AG09309 (cell line): ENCODE measurements at places on chromosomes 5 and 9.

GRCh38 chr5:44089424-44090144 is 299.6 kb downstream of the FGF10 start:
- no peak for DNase-seq

GRCh38 chr5:116088062-116088461 is 3.2 kb downstream of the COMMD10 start:
- no peak for DNase-seq

- no peak for DNase-seq
Measured at GRCh38 chr5:40220260-40220659, 459.5 kb upstream of the PTGER4 start.

- no peak for DNase-seq
Measured at GRCh38 chr9:106072421-106072820, 378.1 kb downstream of the TMEM38B start.

- no peak for DNase-seq
Measured at GRCh38 chr9:97980918-97981845, 2.0 kb upstream of the ANP32B start.

- DNase-seq: no peak
Measured at GRCh38 chr9:26086396-26086795, 408.2 kb upstream of the TUSC1 start.

GRCh38 chr5:171131497-171131896 is 177.6 kb upstream of the TLX3 start:
- DNase-seq: no peak

DNA sequence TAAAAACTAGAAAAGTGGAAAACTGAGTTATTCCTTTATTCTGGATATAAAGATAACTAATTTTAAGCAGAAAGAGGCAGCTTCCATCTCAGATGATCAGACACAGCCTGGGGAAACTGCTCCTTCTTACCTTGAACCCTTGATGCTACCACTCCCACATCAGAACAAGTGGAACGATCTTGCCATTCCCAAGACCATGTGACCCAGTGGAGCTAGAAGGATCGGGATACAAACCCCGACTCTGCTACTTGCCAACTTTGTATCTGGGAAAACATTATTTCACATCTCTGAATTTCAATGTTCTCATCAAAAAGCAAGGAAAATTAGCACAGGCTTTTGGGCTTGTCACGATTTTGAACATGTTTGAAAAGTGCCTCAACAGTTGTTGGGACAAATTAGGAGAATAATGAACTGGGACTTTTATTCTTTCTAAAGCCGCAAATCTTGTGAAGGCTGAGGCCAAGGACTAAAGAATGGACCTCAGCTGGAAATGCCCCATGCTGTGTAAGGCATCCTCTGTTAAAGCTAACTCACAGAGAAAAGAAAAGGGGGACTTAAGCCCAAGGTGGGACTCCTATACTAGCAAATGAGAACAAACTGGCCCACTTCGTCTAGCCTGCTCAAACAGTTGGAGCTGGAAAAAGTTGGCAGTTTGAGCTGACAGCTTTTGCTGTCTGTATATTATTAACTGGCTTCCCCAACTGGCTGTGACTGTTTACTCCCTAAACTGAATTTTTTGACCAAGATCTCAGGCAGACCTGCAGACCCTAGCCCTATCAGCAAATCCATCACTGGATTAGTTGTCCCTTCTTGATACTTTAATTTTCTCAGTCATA is 552.3 kb downstream of the EFNA5 start:
- no peak for DNase-seq

- DNase-seq: no peak
Measured at GRCh38 chr5:21931116-21931515, 922.0 kb downstream of the CDH12 start.

GRCh38 chr9:91424403-91425176 is 958 bp upstream of the NFIL3 start:
- DNase-seq: peak; percentile 70

GRCh38 chr9:12141422-12141821 is 551.8 kb upstream of the TYRP1 start:
- DNase-seq: no peak

GRCh38 chr9:38024036-38024681 is 44.9 kb downstream of the SHB start:
- no peak for DNase-seq

GRCh38 chr5:73066466-73066865 is 53.9 kb upstream of the TMEM171 start:
- DNase-seq: no peak

- no peak for DNase-seq
Measured at GRCh38 chr5:115190388-115190787, 20.7 kb upstream of the TRIM36 start.

DNA sequence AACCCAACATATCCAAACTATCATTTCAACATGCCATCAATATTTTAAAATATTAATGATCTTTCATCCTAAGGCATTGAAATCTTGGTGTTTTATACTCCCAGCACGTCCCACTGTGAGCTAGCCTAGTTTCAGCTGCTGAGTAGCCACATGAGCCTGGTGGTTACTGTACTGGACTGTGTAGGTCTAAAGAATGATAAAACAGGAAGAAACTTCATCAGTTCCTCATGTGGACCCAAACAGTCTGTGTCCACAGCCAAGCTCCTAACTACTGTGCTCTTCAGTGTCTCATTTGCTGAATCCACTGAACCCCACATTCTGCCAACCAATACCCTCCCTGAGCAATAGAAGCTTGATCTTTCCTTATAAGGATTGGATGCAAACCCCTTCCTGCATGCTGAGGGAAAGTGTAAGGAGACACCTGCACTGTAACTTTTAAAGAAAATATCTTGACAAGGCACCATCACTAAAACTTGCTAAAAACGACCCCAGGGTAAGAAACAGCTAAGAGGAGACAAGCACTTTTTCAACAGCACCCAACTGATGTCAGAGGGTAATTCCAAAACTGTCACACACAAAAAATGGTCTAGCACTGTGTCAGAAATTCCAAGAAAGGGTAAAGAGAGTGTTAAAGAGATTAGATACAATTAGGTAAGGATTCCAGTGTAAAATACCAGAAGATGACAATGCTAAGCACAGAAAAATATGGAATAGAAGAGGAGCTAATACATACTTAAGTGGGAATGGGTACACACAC is 126.9 kb downstream of the SPOCK1 start:
- no peak for DNase-seq

DNA sequence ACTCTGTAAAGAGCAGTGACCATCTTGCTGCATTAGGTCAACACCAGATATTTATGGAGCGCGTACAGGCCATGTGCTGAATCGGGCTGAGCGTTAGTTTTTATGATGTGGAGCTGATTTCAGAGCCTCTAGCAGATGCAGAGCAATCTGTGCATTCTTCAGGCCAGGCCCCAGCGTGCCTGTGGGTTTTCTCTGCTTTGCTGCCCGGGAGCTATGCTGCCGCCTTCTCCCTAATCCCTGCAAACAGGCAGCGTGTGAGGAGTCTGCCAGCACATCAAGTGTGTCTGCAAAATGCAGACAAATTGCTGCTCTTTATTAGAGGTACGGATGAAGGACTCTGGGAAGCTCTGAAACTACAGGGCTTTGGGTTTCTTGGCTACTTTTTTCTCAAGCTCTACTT is 170.0 kb downstream of the NTRK2 start:
- DNase-seq: peak; percentile 57

DNA sequence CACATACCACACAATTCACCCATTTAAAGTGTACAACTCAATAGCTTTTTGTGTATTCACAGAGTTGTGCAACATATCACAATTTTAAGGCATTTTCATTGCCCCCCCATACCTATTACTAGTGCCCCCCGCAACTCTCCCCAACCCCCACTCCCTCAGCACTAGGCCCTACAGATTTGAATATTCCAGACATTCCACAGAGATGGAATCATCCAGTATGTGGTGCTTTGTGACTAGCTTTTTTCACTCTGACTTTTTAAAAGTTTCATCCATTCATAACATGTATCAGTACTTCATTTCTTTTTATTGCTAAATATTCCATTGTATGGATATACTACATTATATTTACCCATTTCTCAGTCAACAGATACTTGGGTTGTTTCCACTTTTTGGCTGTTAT is 102.9 kb upstream of the LRRTM2 start:
- no peak for DNase-seq

GRCh38 chr9:115211413-115212124 is 93.6 kb upstream of the TNC start:
- DNase-seq: peak; percentile 89

GRCh38 chr9:130770679-130771442 is 64.2 kb upstream of the ABL1 start:
- peak; percentile 44 for DNase-seq

DNA sequence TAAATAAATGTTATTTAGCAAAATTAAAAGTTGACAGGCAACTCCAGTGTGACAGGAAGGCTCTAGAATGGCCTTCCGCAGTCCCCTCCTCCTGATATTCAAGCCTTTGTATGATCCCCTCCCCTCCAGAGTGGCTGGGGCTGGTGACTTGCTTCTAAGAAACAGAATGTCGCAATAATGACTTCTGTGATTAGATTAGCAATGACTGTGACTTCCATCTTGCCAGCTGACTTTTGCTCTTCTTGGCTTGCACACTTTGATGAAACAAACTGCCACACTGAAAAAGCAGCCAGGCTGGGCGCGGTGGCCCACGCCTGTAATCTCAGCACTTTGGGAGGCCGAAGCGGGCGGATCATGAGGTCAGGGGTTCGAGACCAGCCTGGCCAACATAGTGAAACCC is 106.5 kb upstream of the LARP1 start:
- no peak for DNase-seq

- no peak for DNase-seq
Measured at GRCh38 chr5:78293851-78294247, 649 bp downstream of the AP3B1 start.

DNA sequence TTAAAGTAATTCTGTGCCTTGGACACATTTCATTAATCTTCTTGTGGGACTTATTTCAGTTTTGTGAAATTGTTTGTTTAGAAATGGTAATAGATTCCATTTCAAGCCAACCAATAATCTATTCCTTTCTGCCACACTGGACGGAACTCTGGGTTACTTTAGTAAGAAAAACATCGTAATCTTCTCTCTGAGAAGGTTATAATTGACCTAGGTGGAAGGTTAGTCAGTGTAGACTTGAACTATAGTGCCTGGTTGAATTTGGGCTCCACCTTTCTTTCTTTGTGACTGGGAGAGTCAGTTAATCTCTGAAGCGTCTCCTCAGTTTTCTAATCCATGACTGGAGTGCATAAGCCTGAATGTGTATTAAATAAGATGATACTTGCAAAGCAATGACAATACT is 89.7 kb upstream of the PRLR start:
- no peak for DNase-seq
